ENCODE measurements at places on chromosomes 16 and 17.

GRCh38 chr16:85393674-85394451 lies 219.3 kb upstream of the GSE1 start:
- DNase-seq: peak; percentile 53

GRCh38 chr16:53744449-53744848 lies 40.5 kb downstream of the FTO start:
- DNase-seq: no peak

GRCh38 chr17:18035704-18036103 lies 3.3 kb downstream of the ATPAF2 start:
- DNase-seq: no peak

GRCh38 chr16:20327444-20328041 lies at the start of gene GP2:
Gene GP2, minus strand, starts transcription at chr16:20327513. Its CDS starts 1,082 bp downstream, at chr16:20326431.
- DNase-seq: no peak

DNA sequence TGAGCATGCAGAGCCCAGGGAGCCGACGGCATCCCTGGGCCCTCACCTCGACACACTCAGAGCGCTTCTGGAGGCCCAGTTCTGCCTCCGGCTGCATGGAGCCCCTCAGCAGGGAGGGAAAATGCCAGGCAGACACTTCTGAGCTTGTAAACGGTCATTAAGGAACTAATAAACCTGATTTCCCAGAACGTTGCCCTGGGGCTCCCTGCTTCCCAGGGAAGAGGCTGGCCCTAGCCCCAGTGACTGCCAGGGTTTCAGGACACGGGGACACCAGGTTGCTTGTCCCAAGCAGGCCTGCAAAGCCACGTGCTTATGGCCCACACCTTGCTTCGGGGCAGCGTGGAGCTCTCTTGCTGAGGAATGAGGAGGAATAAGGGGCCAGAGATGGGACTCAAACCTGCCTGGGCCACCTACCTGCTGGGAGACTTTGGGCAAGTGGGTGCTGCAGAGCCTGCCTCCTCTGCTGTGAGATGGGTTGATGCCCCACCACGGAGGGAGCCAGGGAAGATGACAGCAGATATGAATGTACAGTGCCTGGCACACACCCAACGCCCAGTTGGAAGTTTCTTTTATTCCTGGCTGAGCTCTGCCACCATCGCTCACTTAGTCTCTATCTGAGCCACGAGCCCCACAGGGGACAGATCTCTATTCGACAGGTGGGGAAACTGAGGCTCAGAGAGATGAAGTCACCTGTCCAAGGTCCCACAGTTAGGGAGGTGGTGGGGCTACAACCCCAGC lies 5.4 kb downstream of the RHBDF2 start:
- no peak for DNase-seq

GRCh38 chr16:8943001-8943763 lies 20.5 kb downstream of the USP7 start:
- no peak for DNase-seq

DNA sequence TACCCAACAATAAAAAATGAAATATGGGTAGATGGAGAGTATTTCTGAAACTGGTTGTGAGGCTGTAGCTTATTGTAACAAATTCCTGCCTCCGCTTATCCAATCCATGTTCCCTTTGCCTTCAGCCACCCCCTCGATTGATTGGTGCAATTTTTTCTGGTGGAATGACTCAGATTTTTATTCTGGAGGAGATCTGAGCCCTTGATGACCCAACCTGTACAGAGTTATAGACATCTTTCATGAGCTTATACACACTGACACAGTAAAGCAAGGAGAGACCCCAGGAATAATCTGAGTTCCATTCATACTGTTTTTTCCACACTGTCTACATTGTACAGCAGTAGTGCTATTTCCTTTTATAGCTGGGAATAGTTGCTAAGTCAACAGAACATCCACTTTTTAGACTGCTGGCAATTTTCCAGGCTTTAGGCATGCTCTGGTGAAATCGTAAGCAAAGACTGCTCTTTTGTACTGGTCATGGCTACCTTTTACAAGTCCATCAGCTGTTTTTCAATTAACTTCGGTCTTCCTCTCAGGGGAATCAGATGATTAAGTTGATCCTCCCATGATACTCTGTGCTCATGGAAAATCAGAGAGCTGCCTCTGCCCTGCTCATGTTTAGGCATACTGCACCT lies 30.1 kb downstream of the CCL4 start:
- no peak for DNase-seq

DNA sequence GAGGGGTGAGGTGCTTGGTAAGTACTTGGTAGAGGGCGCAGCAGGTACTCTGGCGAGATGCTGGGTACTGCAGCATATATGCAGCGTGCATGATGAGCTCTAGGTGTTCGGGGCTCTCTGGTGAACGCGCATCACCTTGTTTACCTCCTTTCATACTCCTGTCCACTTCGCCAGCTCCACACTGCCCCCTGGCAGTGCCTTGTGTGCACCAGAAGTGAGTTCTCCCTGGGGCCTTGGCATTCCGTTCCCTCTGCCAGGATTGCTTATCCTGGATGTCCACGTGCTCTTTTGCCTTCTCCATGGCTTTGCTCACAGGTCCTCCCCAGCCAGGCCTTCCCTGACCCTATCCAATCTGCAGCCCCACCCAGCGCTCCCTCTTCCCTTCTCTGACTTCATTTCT lies 154.2 kb downstream of the MRM1 start:
- no peak for DNase-seq

- DNase-seq: no peak
Measured at GRCh38 chr16:973366-973765, 2.6 kb upstream of the LMF1 start.

DNA sequence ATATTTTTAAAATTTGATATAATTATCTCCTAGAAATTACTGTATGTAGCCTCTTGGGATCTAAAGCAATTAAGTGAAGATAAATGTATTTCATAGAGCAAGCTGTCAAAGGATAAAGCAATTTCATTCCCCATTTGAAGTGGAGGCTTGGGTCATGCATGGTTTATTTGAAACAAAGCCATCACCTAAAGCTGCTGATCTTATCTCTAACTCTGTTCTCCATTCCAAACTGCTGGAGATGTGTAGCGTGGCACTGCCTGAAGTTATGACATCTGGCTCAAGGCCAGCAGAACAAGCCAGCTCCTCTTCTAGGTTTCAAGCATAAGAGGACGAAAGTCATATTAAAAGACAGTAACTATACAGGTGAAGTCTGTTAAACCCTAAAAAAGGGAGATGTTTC lies 83.9 kb downstream of the HIC1 start:
- no peak for DNase-seq

DNA sequence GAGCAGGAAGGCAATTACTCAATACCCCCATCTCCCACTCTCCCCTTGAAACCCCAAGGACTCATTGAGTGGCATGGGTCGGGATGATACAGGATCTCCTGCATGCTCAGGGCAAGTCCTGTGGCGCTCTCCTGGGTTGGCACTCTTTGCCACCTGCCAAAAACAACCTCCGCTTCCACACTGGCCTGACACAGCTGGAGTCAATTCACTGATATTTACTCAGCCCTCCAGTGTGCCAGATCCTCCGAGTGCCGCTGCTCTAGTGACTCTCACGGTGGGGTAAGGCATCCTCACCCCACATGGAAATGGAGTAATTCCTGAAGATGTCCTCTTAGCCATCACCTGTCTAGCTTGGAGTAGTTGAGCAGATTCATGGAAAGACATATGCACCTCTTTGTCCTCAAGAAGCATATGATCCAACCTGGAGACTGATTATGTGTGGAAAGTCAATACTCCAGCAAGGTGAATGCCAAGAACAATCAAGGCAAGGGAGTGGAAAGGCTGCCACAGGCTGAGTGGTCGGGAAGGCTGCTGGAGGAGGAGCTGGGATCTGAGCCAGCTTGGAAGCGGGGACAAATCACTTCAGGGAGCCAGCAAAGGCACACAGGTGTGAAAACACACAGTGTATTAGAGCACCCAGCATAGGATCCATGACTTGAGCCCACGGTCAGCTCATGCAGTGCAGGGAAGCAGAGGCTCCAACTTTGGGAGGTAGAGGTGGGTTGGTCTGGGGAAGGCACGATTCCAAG lies 12.6 kb upstream of the GOSR2 start:
- no peak for DNase-seq

GRCh38 chr16:22031483-22032083 lies 23.7 kb downstream of the MOSMO start:
- no peak for DNase-seq

DNA sequence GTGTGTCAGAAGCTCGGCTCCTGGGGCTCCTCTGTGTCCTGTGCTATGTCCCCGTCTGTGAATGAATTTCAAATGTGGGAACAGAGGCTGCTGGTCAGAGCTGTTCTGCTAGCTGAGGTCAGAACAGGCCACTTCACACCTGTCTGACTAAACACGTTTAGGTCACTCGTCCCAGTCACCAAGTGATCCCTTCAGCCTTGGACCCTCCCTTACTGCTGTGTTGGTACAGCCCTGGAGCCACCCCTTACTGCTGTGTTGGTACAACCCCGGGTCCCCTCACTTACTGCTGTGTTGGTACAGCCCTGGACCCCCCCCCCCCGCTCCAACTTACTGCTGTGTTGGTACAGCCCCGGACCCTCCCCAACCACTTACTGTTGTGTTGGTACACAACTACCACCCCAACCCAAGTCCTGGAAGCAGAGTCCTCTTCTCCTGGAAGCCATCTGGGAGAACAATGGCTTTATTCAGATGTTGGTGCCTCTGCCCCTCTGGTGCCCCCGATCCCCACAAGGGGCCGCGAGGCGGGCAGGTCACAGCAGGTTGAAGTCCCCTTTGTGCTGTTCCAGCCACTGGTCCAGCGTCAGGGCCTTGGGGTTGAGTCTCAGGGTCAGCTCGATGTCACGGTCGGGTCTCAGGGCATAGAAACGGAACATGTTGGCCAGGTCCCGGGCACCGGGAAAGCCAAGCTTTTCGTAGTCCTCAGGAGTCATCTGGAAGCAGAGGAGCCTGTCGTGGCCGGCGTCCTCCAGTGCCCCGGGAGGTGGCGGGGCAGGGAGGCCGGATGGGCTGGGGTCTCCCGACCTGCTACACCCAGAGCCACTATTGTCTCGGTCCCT lies 13.0 kb downstream of the NMRAL1 start:
- no peak for DNase-seq

DNA sequence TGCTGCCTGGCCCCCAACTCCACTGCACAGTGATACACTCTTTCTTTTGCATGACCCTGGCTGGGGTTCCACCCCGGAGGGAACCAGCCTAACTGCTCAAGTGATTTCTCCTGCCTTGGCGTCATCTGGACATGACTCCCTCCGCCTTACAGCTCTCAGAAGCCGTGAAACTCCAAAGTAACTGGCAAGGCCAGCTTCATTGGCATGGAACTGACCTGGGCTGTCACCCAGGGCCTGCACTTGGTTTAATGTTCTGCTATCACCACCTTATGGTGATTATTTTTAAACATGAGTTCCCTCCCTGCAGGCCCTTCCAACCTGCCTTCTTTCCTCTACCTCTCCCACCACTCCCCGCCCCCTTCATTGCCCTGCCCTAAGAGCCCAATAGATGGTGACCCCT lies 139.7 kb upstream of the CDH5 start:
- DNase-seq: no peak

GRCh38 chr16:29987371-29988085 lies 7.9 kb downstream of the HIRIP3 start:
- DNase-seq: no peak

DNA sequence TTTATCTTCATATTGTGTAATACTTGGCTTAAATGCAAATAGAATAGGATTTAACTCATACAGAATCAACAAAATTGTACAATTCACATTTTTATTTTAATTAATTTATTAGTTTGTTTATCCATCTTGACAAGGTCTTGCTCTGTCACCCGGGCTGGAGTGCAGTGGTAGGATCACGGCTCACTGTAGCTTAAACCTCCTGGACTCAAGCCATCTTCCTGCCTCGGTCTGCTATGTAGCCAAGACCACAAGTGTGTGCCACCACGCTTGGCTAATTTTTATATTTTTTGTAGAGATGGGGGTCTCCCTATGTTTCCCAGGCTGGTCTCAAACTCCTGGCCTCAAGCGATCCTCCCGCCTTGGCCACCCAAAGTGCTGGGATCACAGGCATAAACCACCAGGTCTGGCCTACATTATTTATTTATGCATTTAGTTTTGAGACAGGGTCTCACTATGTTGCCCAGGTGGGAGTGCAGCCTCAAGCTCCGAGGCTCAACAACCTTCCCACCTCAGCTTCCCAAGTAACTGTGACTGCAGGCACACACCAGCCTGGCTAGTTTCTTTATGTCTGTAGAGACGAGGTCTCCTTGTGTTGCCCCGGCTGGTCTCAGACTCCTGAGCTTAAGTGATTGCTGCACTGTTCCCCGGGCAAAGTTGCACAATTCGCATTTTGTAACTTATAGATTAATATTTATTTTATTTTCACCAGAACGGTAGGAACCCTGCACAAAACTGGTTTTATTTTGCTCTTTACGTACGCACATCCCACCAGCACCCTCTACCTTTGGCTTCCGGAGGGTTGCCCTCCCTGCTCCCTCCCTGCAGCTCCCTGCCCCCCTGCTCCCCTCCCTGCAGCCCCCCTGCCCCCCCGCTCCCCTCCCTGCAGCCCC lies 4.9 kb downstream of the DPEP1 start:
- no peak for DNase-seq

DNA sequence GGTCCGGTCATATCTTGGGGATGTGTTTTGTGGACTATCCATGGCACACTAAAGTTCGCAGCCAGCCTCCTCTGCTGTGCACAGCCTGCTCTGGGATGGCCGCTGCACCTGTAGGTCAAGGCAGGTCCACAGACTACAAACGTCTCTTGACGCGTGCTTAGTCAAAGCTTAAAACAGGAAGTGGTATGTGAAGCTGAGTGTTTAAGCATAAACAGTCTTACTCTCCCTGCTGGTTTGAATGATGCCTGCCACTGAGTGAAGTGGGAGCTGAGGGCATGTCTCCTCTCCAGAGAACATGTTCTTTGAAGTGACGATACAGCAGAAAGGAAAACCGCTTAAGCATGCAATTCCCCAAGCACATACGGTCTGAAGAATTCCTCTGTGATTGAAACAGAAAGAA lies 365.6 kb downstream of the SLC39A11 start:
- no peak for DNase-seq

DNA sequence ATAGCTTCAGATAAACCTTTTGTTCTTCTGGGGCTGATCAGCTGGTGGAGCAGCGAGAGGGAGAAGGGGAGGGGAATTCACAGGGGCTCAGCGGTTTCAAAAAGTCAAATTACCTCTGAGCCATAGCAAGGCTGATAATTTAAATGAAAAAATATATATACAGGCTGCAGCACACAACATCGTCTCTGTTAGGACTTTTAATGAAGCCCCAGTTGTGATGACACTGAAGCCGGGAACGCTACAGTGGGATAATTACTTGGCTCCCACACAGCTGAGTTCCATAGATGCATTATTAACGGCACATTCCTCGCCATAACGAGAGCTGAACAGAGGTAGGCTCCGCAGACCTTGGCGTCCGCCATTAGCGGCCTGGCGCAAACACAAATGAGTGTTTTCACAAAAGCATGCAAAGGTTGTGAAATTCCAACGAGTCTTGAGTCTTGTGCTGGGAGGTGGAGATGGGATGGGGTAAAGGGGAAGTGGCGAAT lies 216.0 kb downstream of the C16orf78 start:
- DNase-seq: no peak

- DNase-seq: no peak
Measured at GRCh38 chr17:49913226-49914095, 55.5 kb upstream of the DLX4 start.
